Naive thymus-derived CD4-positive, alpha-beta T cell (primary cell): ENCODE measurements at places on chromosomes 5 and 9. TPM values are rescaled to one million over a fixed set of nuclear protein-coding genes. Genes with fewer than 3 reads are reported as not detected.
A peak's percentile ranks its signal among the peaks of the same experiment; 100 is the strongest.

- no peak for DNase-seq
Observed at GRCh38 chr9:16294133-16294770, 576.2 kb downstream of the BNC2 start.

DNA sequence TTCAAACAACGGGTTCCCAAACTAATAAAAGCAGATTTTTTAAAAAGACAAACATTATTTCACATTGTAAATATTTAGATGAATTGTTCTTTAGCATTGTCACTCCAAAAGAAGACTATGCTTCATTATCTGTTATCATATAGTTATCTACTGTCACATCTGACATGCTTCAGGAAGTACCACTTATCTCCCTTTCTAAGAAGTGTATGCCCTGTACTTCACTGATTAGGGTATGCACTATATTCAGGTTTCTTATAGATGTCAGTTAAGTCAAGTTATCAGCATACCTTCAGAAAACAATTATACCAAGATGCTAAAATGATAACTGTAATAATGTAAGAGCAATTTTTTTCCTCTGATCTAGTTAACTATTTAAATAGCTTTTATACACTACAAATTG lies 40.4 kb downstream of the LMBRD2 start:
- no peak for DNase-seq

GRCh38 chr5:157443041-157443549 lies 16.9 kb upstream of the NIPAL4 start:
- no peak for DNase-seq

DNA sequence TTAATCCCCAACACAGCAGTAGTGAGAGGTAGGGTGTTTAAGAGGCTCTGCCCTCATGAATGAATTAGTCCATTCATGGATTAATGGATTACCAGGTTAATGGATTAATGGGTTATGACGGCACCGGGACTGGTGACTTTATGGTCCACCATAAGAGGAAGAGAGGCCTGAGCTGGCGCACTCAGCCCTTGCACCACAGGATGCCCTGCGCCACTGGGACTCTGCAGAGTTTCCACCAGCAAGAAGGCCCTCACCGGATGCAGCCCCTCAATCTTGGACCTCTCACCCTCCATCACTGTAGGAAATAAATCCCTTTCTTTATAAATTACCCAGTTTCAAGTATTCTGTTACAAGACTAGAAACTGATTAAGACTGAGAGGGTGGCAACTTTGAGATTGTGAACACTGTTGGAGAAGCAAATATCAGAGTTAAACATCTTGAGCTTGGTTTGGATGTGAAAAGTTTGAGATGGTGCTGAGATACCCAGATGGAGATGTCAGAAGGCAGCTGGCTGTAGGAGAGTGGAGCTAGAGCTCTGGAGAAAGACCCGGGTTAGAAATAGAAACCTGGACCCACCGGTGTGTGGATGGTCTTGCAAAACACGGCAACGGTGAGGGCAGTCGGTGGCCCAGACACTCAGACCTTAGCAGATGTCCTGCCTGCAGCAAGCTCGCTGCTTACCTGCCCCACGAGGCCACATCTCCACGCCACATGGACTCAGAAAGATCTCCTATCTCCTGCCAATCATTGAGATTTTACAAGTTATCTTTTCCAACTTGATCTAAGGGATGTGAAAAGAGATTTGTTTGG lies 98.8 kb downstream of the HSD17B3 start:
- DNase-seq: no peak

GRCh38 chr5:176774216-176775171 lies 35.9 kb upstream of the UNC5A start:
- DNase-seq: no peak

GRCh38 chr5:62608529-62609511 lies 30.2 kb downstream of the LRRC70 start:
- no peak for DNase-seq

The C9 gene
- not detected for polyA plus RNA-seq

- peak; percentile 27 for DNase-seq
Observed at GRCh38 chr5:43191740-43192557, at the start of gene NIM1K. Gene NIM1K (plus strand): TSS chr5:43192225. CDS start chr5:43245776, 53,551 bp downstream.

- no peak for DNase-seq
Observed at GRCh38 chr5:133728475-133728874, 116.1 kb upstream of the FSTL4 start.

The LAMC3 gene
- polyA plus RNA-seq: 0.07 TPM

GRCh38 chr9:81552581-81552991 lies 136.8 kb downstream of the TLE1 start:
- DNase-seq: no peak

DNA sequence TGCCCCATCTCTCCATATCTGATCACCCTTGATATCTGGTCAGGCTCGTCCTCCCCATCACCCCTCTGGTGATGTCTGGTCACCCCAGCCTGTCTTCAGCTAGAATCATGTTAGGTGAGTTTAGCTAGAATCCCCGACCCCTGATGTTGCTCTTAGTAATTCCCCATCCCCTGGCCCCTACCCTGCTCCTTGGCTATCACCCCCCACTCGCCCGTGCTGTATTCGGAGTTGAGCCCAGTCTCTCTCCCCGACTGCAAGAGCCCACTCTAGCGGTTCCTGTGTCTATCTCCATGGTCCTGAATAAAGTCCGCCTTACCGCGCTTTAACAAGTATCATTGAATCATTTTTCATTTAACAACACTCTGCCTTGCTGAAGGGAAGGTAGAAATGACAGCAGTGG lies 33.7 kb downstream of the ADAMTS2 start:
- DNase-seq: no peak

The SLC6A18 gene
- polyA plus RNA-seq: not detected

The ALDH1A1 gene
- not detected for polyA plus RNA-seq

The SOX30 gene
- polyA plus RNA-seq: 0.25 TPM

DNA sequence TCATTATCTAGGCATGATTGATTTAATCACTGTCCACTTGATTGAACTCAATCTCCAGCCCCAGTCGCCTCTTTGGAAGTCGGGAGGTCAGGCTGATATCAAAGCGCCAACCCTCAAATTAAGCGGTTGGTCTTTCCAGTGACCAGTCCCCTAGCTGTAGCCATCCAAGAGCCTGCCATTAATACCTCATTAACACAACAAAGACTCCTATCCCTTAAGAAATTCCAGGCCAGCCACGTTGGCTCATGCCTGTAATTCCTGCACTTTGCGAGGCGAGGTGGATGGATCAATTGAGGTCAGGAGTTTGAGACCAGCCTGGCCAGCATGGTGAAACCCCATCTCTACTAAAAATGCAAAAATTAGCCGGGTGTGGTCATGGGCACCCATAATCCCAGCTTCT lies 27.4 kb upstream of the GCNT1 start:
- DNase-seq: no peak

- no peak for DNase-seq
Observed at GRCh38 chr9:76531231-76531780, 72.3 kb downstream of the GCNT1 start.

GRCh38 chr5:165881259-165881658 lies 2375.8 kb downstream of the MAT2B start:
- no peak for DNase-seq

The SLC25A2 gene
- 0.34 TPM for polyA plus RNA-seq

The CDH18 gene
- polyA plus RNA-seq: not detected

- DNase-seq: peak; percentile 37
Observed at GRCh38 chr5:69024241-69024651, 69.6 kb upstream of the SLC30A5 start.

The ADAM19 gene
- polyA plus RNA-seq: 0.10 TPM

The KLHL9 gene
- 23.0 TPM for polyA plus RNA-seq

GRCh38 chr5:2507611-2508010 lies 243.9 kb downstream of the IRX2 start:
- DNase-seq: no peak

GRCh38 chr9:17669206-17669605 lies 90.3 kb downstream of the SH3GL2 start:
- DNase-seq: no peak

DNA sequence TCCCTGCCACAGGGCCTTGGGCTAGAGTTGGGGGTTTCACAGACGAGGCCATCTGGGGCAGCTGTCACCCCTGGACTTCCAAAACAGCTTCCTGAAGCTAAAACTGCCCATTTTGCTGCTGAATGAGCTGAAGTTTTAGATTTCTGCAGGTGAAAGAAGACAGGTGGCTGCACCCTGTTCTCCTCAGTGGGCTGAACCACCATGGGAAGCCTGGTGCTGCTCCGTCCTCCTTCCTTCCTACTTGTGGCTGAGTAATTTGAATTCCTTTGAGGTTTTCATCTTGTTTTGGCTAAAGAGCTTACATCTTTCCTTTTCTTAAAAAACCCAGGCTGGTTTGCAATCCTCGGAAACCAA lies 5.3 kb downstream of the NKD2 start:
- DNase-seq: no peak

- no peak for DNase-seq
Observed at GRCh38 chr5:168270476-168270875, 21.0 kb upstream of the WWC1 start.

The MGAT1 gene
- polyA plus RNA-seq: 178 TPM

- no peak for DNase-seq
Observed at GRCh38 chr9:123400926-123401503, 45.0 kb downstream of the CRB2 start.

The KIF20A gene
- polyA plus RNA-seq: not detected

DNA sequence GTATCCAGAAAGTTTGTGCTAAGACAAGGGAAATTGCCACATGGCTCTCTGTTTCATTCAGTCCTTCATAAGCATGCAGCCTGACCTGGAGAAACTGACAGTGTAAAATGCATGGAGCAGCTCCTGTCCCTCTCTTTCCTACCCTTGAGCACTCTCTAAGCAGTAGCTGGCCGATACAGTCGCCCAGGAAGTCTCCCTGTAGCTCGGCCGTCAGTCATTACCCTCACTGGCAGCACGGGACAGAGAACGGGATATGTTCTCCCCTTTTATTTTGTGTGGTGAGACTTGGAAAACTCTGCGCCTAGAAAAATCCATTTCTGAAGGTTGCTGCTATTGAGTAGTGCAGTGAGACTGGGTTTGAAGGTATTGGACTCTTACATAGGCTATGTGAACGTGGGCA lies 56.8 kb upstream of the KCNMB1 start:
- DNase-seq: no peak

DNA sequence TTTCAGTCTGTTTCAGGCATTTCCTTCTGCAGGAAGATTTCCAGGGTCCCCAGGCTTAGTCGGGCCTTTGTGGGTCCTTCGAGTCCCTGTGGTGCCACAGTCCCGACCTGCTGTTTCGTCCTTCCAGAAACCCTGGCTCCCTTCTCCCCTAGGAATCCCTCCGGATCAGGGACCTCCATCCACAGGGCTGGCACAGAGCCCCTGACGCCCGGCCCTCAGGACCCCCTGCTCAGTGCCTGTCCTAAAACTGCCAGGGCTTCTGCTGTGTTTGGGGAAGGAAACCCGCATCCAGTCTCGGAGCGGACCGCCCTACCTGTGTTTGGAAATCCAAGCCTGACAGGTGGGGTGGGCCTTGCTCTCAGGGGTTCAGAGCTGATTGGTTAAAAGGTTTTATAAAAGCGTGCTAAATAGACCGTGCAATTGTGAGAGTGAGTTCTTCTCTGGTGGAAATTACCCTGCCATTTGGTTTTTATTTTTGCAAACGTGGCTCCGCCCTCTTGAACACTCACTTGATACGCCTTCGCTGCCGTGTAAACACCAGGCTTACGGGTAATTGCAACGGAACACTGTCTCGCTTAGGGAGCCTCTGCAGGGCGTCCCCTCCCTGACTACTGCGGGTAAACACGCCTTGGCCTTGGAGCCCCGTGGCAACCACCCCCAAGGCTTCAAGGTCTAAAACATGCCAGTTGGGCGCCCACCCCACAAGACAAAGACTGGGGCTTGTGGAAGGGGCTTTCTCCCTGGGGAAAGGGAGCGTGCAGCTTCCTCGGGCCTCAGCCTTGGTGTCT lies 121.2 kb downstream of the PHF2 start:
- no peak for DNase-seq

- DNase-seq: no peak
Observed at GRCh38 chr5:128216860-128217531, 133.4 kb downstream of the SLC12A2 start.

The FUBP3 gene
- polyA plus RNA-seq: 30.0 TPM

The BAAT gene
- polyA plus RNA-seq: not detected

The INSL4 gene
- polyA plus RNA-seq: not detected

DNA sequence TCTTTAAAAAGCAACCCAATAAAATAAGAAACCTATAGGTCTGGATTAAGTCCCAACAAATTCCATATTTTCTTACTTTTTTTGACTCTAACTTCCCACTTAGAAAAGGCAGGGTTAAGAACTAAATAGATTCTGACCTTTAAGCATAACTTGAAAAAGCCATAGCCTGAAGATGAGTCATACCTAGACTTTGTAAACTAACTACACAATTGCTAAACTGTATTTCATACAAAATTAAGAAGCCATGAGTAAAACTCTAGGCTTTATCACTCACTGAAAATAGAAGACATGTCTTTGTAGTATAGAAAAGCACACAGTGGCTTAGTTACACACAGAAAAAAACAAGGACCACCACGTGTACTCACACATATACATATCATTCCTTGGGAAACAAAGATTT lies 51.5 kb downstream of the MLLT3 start:
- no peak for DNase-seq

DNA sequence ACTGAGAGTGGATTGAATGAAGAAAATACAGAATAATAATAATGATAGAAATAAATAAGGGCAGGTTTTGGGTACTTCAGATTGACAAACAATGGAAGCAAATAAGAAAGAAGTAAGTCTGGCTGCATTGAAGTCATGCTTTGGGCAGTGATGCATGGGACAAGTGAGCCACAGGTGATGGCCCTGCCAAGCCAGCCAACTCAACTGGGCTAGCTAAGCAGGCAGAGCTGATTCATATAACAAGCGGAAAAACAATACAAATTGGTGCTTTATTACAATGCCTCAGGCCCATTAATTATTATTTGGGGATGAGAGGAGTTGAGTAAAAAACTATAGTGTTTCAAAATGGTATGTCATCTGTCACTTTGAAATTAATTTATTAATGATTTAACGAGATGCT lies 502.0 kb downstream of the CDH12 start:
- DNase-seq: no peak

DNA sequence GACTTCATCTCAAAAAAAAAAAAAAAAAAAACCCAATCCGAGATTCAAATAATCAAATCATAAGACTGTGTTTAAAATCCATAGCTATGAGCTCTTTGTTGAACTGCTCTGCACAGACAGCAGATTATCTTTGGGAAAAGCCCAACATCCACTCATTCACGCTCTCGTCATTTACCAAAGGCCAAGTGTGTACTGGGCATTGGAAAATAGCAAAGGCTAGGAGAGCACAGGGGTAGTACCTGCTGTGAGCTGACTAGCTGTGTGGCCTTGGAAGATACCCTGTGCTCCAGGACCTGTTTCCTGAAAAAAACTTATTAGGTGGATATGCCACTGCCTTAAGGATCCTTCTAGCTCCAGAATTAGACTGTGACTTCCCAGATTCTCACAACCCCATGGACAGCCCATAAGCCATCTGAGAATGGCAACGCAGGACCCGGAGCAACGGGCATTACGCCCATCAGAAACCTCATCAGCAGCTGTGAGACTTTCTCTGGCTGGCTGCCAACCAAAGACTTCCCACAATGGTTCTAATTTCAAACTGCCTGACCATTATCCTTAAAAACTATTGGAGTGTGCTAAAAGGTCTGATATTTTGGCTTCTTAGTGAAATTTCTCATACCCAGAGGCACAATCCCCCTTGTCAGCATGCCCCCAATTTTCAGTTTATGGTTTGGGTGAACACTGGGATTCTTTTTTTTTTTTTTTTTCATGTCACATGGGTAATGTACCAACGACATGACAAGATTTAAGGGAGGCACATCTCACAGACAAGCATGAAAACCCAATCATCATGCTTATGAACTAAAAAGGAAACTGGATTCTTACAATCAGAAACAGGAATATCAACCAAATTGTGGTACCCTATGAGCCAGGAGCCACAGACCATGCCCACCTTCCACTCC lies 16.8 kb downstream of the SERINC5 start:
- DNase-seq: no peak

The LECT2 gene
- polyA plus RNA-seq: not detected
